Cardiac muscle cell (in vitro differentiated cells and primary cell): ENCODE measurements at places on chromosomes 11 and 22. TPM values are rescaled to one million over a fixed set of nuclear protein-coding genes. Genes with fewer than 3 reads are reported as not detected.
A peak's percentile ranks its signal among the peaks of the same experiment; 100 is the strongest.

Gene APOA1
- total RNA-seq = 56.3 and 85.9 TPM in 2 replicates

Gene TCN1
- total RNA-seq = not detected in 2 replicates

Gene APOC3
- 2.3 TPM in 1 of 2 replicates, not detected in the other for total RNA-seq

Gene AQP11
- 3.0 and 4.3 TPM in 2 replicates for total RNA-seq

Gene PKNOX2
- 3.6 and 6.1 TPM in 2 replicates for total RNA-seq

Gene MMP12
- not detected in 2 replicates for total RNA-seq

GRCh38 chr11:72195518-72196270 is 3.8 kb downstream of the FOLR1 start:
- no peak for DNase-seq

DNA sequence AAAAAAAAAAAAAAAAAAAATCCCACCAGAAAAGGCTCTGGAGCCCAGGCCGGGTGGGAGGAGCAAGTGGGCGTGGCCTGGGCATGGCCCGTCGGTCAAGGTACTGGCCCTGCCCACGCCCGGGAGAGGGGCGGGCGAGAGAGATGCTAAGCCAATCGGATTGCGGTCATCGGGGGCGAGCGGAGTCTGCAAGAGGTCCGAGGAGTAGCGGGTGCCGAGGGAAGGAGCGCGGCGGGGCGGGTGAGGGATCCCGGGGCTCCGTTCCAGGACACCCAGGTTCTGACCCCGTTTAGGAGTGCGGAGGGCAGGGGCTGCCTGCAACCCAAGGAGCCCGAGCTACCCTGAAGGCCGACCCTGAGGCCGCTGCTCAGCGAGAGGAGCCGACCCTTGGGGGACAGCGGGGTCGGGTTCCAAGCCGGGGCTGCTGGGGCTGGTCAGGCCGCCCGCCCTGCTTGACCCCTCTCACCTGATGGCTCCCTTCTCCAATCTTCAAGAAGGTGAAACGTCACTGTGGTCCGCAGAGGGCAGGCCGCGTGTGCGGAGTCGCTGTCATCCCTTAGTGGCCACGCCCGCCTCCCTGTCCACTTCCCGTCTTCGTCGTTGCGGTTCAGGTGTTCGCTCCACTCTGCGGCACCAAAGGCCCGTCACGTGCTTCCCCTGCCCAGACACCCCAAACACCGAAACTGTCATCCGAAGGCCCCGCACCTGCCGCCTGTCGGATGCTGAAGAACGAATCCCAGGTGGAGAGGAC is 11.1 kb upstream of the TAB1 start:
- peak; percentile 92 for DNase-seq

GRCh38 chr11:64025205-64025604 is 10.5 kb upstream of the FLRT1 start:
- DNase-seq = peak; percentile 43

DNA sequence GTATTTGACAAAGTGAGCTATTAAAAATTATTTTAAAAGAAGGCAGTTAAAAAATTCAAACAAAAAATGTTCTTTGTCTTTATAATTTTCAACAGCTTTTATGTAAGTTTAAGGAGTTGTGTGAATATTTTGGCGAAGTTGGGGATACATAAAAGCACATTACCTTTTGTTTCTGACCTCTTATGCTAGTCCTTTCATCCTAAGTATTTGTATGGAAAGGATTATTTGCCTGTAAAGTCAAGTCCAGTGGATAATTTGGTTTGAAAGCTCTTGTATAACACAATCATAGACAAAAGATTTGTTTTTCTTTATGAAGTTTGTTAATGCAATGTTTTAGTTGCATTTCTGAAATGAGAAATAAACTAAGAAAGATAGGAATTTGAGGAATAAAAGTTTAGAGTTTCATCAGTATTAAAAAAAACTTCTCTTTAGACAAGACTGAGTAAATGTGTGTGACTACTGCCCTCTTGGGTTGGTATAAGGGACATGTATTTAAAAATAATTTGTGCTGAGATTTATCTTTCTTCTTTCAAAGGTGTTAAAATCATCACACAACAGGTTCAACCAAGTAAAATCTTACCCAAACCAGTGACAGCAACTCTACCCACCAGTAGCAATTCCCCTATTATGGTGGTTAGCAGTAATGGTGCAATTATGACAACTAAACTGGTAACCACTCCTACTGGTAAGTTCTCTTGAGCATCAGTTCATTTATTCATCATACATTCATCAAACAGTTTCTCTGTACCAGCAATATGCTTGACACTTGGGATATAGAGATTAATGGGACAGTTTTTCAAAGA is 68.2 kb downstream of the EMSY start:
- DNase-seq = peak; percentile 68

DNA sequence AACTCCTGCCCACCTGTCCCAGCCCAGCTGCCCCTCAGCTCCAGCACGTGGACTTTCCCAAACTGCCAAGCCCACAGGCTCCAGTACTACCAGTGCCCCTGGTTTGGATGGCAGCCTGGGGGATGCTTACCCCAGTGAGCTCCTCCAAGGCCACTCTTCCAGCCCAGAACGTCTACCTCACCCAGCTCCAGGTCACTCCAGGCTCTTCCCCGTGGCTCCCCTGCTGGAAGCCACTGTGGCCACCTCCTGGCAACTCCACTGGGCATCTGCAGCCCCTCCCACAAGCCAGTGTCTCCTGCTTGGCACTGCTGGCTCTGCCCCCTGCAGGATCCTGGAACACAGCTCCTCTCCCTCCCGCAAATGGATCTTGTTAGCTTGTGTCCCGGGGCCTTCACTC is 29.3 kb downstream of the LMO1 start:
- DNase-seq = no peak
